ENCODE measurements at places on chromosomes 5 and 9.

DNA sequence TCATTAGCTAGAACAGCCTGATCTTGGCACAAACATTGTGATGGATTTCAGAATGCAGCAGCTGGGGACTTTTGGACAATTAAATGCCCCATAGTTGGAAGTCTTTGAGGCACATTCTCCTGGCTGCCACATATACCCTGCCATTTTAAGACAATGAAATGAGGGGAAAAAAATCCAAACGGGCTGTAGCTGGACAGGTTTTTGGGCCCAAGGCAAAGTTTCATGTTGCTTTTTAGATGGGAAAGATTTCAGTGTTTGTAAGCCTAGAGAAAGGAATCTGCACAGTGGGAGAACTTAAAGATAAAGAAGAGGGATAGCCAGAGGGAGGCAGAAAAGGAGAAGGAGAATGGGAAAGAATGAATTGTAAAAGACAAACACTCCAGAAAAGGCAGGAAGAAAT is 30.0 kb upstream of the RICTOR start:
- no peak for DNase-seq

DNA sequence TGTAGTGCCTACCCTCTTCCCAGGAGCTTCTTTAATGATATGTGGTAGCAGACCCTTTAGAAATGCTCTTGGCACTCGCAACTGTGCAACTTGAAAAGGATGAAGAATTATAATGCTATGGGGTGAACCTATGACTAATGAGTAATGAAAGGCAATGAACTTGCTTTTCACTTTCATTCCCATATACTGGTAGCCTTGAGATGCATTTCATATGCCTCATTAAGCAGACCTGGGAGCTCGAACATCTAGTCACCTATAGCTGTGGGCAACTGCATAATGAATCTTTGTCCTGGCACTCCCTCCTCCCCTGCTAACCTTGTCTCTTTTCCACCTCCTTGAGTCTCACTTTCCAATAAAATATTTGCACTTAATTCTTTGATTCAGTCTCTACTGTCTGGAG is 605.9 kb upstream of the DAB2 start:
- DNase-seq = no peak

DNA sequence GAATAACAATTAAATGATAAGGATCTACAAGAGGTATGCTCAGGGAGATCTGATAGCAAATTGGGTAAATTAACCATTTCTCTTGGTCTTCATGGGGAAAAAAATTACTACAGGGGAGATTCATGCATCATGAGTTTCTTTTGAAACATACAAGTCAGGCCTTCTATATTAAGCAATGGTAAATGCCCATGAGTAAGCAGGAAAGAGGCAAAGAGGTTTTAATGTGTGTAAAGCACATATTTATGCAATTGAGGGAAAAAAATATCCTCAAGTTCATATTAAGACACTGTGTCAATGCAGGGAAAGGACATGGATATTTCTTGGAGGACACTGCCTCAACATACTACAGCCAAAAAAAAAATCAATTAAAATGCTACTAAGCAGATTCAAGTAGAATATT is 73.4 kb upstream of the NR4A3 start:
- no peak for DNase-seq

DNA sequence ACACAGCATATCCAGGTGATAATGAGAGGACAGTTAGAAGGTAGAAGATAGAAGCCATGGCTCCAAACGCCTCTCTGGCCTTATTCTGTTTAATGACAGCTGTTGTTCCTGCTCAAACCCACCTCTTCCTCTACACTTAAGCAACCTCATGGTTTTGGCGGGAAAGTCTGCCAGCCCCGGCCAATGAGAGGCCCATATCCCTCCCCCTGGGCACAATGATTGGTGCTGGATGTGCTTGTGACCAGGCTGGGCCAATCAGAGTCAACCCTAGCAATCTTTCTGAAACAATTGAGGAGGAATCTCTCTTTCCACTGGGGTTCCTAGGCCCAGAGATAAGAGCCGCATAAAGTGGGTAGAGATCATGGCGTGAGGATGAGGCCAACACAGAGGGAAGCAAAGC is 4.8 kb upstream of the GFI1B start:
- no peak for DNase-seq

GRCh38 chr5:148063861-148064260 is at the start of gene SPINK5:
SPINK5 (plus strand) TSS chr5:148063980; CDS start chr5:148064045, 65 bp downstream.
- DNase-seq = no peak

DNA sequence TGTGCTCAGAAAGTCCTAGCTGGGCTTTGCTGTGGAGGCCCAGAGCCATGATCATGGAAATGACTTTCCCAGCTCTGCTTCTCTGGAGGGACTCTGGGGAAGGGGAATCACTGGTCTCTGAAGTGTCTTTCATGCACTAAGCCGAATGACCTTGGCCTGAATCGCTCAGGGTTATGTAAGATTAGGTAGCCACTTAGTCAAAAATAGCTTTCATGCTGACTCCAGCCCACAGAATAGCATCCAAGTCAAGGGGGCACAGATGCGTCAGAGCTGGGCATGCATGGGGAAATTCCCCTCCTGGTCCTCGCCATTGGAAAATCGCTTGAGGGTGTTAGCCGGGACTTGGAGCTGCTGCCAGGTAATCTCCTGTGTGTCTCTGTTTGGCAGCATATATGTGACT is 36.1 kb upstream of the PPARGC1B start:
- DNase-seq = no peak

DNA sequence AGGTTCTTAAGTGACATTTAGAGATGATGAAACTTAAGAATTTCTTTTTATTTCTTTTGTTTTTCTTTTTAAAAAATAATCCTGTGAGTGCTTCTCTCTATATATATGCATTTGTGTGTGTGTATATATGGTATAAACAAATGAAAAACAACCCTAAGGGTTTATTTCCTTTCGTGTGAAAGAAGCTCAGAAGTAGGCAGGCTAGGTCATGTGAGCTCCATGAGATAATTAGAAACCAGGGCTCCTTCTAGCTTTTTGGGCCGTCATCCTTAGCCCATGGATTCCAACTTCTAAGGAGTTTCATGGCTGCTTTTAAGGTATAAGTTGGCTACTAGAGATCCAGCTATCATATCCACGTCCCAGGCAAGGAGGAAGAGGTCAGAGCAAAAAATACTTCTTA is 11.2 kb downstream of the C9orf43 start:
- no peak for DNase-seq

GRCh38 chr5:152218694-152219093 is 186.4 kb downstream of the NMUR2 start:
- DNase-seq = no peak

DNA sequence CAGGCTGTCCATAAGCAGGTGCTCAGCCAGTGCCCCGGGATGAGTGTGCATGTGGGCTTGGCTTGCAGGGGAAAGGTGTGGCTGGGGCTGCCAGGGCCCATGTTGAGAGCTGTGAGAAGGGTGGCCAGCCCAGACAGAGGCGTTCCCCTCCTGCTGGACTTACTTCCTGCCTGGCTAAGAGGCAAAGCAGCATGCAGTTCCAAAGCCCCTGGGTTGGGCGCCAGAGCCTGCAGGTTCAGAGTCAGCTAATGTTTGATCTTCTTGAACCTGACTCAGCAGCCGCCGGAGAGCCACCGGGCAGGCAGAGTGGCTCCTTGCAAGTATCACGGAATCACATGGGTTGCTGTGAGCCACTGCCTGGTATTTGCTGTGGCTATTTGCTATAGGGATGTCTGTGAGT is 168.4 kb upstream of the MAP1B start:
- no peak for DNase-seq

DNA sequence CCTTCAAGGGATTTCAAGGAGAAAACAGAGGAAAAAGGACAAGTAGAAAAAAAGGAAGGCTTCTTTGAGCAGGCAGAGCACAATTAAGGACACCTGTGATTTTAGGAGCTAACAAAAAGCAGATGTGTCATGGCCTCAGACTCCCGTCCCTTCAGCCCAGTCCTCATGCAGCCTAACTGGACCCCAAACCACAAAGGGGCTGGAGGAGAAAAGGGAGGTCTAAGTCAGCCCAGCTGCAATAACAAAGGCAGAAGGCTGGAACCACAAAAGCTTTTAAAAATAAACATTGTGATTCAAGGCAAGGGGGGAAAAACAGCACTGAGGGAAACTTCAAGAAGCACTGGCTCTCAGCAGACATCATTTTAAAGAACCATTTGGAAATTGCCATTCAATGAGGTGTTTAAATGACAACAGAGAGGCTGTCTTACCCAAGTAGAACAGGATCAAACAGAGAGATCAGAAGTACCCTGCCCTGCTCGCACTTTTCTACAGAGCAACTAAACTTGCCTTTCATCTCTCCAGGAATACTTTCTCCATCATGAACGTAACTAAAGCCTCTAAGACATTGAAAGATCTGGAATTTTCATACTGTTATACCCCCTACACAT is 89.3 kb downstream of the SEMA5A start:
- DNase-seq = no peak

DNA sequence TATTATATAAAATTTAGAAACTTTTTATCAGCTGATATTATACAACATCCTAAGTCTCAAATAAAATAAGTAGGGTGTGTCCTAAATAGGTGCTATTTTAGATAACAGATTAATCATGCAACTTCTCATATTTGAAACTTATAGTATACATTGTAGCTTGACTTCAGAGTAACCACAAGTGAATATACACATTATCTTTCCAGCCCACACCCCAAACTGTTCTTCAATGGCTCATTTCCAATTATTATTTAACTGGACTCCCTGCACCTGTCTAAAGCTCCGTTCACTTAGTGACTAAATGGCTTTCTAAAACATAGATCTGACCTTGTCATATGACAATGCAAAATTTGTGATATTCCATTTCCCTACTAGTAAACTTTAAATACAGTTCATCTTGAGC is 490.9 kb upstream of the RGMB start:
- DNase-seq = no peak

- DNase-seq = no peak
Observed at GRCh38 chr5:172774561-172775315, 3.7 kb upstream of the DUSP1 start.

All from stimulated activated CD8-positive, alpha-beta memory T cell treated with anti-CD3 and anti-CD28 coated beads, Interleukin-15, amount 100 ng/mL, for 1 hour (primary cell).